ENCODE measurements at places on chromosomes 16 and 17. TPM values are rescaled to one million over a fixed set of nuclear protein-coding genes. Genes with fewer than 3 reads are reported as not detected.

The HGS gene
- 101 TPM for total RNA-seq

The XAF1 gene
- 1.5 TPM for total RNA-seq

The CMTM2 gene
- not detected for total RNA-seq

The MGAT5B gene
- total RNA-seq: 0.50 TPM

The ABCA3 gene
- total RNA-seq: 0.34 TPM

The CACNG1 gene
- not detected for total RNA-seq

The WNT9B gene
- total RNA-seq: not detected

The CLEC3A gene
- not detected for total RNA-seq

The HOXB4 gene
- 11.7 TPM for total RNA-seq

The SMCR8 gene
- 6.5 TPM for total RNA-seq

The ZFHX3 gene
- total RNA-seq: 2.8 TPM

The SLC52A1 gene
- total RNA-seq: not detected

The BIRC5 gene
- 100 TPM for total RNA-seq

The FNDC8 gene
- not detected for total RNA-seq

All from bronchus fibroblast of lung (primary cell).